RCC 7860 (cell line): ENCODE measurements at places on chromosomes 5 and 9.

GRCh38 chr5:135108992-135109391 is 75.0 kb upstream of the PITX1 start:
- no peak for DNase-seq

GRCh38 chr5:106423109-106423897 is 1247.4 kb downstream of the EFNA5 start:
- no peak for DNase-seq

GRCh38 chr9:108377881-108378280 is 477.9 kb downstream of the ACTL7B start:
- no peak for DNase-seq

DNA sequence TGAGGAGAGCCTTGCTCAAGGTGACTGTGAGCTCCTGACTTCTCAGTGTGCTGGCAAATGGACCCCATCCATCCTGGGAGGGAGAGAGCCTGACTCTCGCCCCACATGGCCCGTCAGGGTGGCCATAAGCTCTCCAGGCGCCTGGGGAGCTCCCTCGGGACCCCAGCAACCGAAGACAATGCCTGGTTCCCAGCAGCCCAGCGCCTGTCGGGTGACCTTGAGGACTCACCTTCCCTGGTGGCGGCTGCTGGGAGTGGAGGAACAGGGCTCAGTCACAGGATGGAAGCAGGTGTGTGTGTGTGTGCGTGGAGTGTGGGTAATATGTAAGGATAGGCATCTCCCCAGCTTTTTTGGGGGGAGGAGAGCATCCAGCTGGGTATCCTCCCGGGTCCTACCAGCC is 190.3 kb downstream of the MELK start:
- no peak for DNase-seq

GRCh38 chr9:5582835-5583195 is 46.1 kb upstream of the RIC1 start:
- DNase-seq, result no peak

DNA sequence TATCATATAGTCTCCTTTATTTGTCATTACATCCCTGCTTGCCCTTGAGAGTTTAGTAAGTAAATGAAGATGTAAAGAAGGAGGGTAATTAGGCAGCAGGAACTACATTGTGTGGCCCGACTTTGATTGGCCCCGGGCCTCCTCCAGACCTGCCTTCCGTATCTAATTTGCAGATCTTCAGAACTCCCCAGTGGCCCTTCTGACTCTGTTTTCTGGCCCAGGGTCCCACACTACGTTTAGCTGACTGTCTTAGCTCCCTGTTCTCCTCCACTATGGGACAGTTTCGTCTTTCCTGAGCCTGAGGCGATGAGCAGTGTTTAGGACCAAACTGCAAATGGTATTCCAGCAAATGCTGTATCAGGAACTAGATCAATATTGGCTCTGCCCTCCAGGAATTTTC is 21.6 kb upstream of the CTSL start:
- no peak for DNase-seq

DNA sequence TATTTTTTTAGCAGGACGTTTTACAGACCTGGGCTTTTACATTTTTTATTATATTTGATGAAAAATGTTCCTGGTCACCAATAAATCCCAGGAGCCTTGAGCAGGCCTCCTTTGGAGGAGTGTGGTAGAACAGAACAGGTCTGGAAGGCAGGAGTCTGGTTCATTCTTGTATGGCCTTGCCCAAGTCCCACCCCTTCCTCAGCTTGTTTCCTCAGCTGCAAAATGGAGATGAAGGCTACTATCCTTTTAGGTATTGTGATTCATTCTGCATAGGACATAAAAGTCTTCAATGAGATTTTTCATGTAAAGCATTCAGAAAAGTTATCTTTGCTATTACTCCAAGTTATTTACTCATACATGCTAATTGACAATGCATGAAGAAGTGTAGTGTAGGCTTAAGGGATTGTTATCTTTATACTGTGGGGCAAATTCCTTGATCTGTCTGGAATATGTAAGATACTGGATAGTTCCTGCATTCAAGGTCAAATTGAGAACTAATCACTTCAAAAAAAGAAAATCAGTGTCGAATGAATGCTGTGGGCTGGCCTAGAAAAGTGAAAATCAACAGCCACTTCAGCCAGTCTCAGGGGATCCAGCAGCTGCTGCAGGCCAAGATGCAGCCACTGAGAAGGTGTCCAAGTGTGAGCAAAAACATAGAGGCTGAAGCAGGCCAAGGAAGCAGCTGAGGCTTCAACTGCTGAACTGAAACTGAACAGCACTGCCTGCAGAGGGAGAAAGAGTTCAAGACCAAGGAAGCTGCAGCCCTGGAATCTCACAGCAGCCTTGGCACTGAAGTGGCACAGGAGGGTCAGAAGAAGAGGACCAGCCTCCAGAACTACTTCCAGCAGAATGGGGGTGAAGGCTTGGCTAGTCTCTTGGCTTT is 15.5 kb upstream of the SLC36A3 start:
- DNase-seq, result no peak

DNA sequence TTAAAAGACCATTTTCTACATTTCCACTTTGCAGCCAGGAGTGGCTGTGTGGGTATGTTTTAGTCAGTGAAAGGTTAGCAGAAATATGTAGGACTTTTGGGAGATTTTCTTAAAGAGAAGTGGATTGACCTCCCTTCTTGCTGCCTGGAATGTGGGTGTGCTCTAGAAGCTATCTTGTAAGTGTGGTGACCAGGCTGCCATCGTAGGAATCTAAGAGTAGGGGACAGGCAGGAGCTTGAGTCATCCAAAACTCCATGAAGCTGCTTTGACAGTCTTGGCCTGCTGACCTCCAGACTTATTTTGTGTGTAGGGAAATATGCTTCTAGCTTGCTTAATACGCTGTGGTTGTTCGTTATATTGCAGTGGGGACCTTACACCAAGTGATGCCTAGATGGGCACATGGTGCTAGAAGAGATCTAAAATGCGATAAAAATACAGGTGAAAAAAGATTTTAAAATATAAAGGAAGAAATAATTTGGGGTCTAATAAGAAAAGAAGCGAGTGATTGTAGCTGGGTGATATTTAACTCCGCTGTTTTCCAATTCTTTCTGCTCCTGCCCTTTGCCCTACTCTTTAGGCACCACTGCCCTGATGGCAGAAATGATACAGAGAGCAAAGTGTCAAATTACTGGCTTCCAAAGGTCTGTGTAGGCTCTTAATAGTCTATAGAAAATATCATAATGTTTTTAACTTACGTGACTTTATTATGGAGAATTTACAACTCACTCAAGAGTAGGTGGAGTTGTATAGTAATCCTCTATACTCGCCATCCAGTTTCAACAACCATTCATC is 298.2 kb upstream of the ZNF608 start:
- DNase-seq, result peak; percentile 54

DNA sequence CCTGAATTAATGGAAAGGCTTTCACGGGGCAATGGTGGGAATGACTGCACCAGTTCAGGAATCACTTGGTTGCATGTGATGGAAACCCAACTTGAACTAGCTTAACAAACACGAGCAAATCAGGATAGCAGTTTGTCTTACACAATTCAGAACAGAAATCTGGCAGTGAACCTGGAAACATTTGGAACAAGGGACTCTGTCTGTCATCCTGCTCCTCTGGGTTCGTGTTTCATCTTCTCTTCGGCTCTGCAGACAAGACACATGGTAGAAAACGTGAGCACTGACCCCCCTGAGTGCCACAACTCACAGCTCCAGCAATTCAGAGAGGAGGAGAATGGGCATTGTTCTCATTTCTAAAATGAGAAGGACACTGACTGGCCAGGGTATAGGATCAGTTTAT is 218.1 kb upstream of the NREP start:
- no peak for DNase-seq

DNA sequence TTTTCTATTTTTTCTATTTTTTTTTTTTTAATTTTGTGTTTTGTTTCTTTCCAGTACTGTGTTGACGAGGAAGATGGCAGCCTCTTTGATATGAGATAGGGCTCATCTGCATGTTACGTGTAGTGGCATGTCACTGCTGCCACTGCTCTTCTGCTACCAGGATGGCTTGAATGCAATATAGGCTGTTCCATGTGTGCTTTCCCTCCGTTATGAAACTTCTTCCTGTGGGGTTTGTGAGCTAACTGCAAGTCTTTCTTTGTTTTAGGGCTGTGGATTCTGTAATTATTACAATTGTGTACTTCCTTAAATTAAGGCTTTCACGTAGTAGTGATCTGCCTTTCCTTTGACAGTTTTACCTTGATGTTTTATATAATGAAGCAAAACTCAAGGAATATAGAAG is 184.6 kb downstream of the KDM4C start:
- no peak for DNase-seq

DNA sequence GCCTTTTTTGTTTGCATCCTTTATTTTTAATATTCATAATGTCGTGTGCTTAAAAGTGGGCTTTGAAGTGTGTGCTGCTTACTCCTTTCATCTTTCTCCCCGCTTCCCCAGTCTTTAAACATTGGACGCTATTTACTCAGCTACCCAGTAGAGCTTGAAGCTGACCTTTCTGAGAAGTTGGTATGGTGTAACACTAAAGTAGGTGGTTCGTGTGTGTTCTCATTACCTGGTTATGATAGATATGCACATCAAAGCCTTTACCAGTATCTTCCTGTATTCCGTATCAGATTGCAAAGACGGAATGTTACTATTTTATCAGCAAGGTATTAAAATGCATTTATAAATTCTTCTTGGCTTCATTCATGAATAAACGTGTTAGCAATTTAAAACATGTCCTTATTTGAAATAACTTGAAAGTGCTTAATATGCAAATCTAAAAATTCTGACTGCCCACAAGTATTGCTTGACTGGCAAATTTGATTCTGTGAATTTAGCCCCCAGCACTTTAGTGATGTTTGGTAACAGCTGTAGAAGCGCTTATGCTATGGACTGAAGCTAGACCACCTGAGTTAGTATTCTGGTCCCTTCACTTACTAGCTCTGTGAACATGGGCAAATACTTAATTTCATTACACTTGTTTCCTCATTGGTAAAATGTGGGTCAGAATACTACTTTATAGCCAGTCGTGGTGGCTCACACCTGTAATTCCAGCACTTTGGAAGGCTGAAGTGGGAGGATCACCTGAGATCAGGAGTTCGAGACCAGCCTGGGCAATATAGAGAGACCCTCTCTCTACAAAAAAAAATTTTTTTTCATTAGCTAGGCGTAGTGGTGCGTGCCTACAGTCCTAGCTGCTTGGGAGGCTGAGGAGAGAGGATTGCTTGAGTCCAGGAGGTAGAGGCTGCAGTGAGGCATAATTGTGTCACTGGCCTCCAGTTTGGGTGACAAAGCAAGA is 1.7 kb downstream of the RRAGA start:
- peak; percentile 12 for DNase-seq

GRCh38 chr5:150497274-150497988 is 10.5 kb upstream of the NDST1 start:
- DNase-seq, result peak; percentile 94

- DNase-seq, result no peak
Observed at GRCh38 chr9:87714819-87715218, 11.1 kb upstream of the CTSL start.

- no peak for DNase-seq
Observed at GRCh38 chr5:170630711-170631141, 126.9 kb downstream of the KCNIP1 start.

- DNase-seq, result no peak
Observed at GRCh38 chr5:75524071-75524470, 12.4 kb downstream of the POLK start.

- DNase-seq, result no peak
Observed at GRCh38 chr5:6715758-6716628, 2.8 kb downstream of the TENT4A start.

DNA sequence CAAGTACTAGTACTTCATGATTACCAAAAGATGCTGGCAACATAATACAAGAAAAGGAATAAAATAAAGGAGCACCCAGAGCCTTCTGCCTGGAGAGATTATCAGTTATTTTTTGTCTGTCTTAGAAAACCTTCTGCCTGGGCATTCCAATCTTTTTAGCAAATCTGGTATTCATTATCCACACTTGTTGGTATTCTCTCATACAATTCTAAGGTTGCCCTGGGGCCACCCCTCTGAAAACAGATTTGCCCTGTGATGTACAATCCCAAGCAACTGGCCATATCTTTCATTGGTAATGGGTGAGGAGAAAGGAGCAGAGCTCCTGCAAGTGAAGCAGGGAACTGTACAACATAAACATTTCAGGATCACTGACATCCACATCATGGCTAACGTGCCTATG is 47.8 kb downstream of the WDR41 start:
- no peak for DNase-seq

DNA sequence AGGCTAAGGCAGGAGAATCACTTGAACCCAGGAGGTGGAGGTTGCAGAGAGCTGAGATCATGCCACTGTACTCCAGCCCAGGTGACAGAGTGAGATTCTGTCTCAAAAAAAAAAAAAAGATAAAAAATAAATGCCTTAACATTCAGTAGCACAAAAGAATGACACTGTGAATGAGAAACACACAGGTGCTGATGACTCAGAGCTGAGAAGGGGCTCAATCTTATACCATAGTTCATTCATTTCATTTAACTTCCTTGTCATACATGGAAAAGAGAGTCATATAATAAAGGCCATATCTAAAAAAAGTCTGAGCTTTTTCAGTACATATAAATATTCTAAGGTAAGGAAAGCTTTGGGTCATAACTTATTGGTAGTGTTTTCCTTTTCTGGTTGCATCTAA is 40.6 kb downstream of the WWC1 start:
- DNase-seq, result no peak

DNA sequence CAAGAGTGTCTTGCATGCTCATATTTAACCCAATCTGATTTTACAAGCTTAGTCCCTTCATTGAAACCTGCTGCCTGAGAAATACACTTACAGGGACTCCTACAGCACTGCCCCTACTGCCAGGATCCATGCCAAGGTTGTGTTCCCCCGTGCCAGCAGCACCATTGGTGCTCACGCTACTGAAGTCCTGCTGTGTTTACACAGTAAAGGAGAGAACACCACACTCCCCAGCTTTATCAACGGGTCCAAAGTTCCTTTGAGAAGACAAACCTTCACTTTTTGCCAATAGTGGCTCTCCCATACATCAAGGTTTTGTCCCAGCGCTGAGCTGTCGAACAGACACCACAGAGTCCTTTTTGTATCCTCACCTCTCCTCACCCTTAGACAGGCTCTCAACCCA is 155.1 kb upstream of the WWC1 start:
- no peak for DNase-seq

GRCh38 chr9:75108571-75108970 is 20.3 kb downstream of the OSTF1 start:
- no peak for DNase-seq

DNA sequence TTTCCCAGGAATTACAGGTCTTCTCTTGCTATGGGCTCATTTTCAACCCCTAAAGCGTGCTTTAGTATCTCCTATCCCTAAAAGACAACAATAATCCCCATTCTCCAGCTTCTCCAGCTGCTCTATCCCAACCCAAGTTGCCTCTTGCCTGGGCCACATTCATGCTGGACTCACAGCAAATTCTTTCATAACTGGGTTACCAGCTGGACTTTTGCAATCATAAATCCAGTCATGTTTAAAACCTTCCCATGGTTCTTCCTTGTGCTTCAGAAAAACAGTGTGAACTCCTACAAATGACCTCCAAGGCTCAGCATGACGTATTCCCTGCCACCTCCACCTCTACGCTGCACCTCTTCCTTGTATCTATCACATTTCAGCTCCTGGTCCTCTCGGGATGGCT is 346.9 kb downstream of the GADD45G start:
- no peak for DNase-seq
